ENCODE measurements at places on chromosomes 11 and 22.

DNA sequence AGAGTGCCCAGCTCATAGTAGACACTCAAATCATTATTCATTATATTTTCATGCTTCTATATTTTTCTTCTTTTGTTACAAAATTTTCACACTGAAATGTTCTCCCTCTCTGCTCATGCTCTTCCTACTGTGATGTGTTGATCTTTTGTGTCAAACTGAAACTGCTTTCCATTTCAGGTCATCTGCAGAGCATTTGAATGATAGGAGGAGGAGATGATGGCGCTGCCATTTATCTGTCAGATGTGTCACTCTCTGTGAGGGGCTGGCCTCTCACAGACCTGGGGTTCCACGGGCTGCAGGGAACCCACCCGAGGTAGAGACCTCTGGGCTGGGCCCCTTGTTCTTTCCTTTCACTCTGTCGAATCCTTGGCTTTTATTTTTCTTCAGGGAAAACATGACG, 41.1 kb downstream of the OR10A6 start:
- peak overlapping the region; percentile 77 for H3K4me3 ChIP-seq
- H3K4me1 ChIP-seq: peaks cover 54% of the 10 kb centered on the region
- DNase-seq: no peak
- H3K27ac ChIP-seq: peak overlapping the region; percentile 66
- no peaks in the 10 kb centered on the region for H3K27me3 ChIP-seq

DNA sequence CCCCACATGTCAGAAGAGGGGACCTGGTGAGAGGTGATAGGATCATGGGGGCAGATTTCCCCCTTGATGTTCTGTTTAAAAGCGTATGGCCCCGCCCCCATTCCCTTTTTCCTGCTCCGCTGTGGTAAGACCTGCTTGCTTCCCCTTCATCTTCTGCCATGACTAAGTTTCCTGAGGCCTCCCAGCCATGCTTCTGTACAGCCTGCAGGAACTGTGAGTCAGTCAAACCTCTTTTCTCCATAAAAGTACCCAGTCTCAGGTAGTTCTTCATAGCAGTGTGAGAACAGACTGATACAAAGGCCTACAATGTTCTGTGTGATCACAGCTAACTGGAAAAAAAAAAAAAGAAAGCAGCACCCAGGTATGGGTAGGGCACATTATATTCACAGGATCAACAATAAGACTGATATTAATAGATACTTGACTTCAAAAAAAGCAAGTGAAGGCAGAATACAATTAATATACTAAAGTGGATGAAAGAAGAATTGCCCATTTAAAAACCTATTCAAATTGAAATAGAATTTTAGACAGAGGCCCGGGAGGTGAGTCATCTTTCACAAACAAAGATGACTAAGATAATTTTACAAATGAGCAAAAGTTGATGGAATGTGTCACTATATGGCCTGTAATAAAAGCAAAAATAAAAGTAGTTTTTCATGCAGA, 1.7 kb upstream of the OR52K1 start:
- H3K27ac ChIP-seq: peak overlapping the region; percentile 48
- 0 out of 2 replicates have a peak, but pooled peaks cover 3% of the 10 kb centered on the region for H3K27me3 ChIP-seq
- no peak for DNase-seq
- H3K36me3 ChIP-seq: no peaks in the 10 kb centered on the region
- peaks cover 18% of the 10 kb centered on the region for H3K4me1 ChIP-seq
- H3K4me3 ChIP-seq: peak overlapping the region; percentile 23

DNA sequence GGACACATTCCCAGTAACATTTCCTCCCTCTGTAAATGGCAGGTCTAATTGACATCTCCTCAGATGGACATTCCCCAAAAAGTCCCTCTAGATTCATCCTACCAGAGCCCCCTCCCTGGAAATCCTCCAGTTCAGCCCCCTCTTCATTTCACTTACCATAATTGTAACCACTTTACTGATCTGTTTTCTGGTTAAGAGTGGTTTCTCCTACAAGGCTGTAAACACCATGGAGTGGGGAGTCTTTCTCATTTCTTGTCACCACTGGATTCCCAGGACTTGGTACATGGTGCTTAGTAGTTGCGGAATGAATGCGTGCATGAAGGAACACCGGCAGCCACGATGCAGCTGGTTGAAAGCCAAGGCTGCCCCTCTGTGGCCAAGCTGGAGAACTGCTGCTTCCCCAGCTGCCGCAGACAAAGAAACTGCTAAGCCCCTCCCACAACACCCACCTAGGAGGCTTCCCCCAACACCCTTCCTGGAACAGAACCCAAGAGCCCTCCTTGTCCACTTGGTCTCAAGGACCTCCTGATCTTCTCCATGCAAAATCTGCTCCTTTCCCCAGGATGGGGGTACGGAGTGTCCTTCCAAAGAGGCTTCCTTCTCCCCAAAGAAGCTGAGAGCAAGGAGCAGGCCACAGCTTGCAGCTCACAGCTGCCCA, 18.6 kb upstream of the SCARF2 start:
- no peak overlapping the region for H3K4me3 ChIP-seq
- peaks cover 1% of the 10 kb centered on the region for H3K27me3 ChIP-seq
- DNase-seq: peak; percentile 70
- H3K27ac ChIP-seq: peak overlapping the region; percentile 56
- peaks cover 11% of the 10 kb centered on the region for H3K36me3 ChIP-seq

GRCh38 chr11:66883016-66883965, 26.4 kb downstream of the LRFN4 start:
- H3K27me3 ChIP-seq: peaks cover 7% of the 10 kb centered on the region
- H3K27ac ChIP-seq: peak overlapping the region; percentile 90
- H3K4me1 ChIP-seq: peaks cover 39% of the 10 kb centered on the region
- peaks cover 5% of the 10 kb centered on the region for H3K36me3 ChIP-seq

DNA sequence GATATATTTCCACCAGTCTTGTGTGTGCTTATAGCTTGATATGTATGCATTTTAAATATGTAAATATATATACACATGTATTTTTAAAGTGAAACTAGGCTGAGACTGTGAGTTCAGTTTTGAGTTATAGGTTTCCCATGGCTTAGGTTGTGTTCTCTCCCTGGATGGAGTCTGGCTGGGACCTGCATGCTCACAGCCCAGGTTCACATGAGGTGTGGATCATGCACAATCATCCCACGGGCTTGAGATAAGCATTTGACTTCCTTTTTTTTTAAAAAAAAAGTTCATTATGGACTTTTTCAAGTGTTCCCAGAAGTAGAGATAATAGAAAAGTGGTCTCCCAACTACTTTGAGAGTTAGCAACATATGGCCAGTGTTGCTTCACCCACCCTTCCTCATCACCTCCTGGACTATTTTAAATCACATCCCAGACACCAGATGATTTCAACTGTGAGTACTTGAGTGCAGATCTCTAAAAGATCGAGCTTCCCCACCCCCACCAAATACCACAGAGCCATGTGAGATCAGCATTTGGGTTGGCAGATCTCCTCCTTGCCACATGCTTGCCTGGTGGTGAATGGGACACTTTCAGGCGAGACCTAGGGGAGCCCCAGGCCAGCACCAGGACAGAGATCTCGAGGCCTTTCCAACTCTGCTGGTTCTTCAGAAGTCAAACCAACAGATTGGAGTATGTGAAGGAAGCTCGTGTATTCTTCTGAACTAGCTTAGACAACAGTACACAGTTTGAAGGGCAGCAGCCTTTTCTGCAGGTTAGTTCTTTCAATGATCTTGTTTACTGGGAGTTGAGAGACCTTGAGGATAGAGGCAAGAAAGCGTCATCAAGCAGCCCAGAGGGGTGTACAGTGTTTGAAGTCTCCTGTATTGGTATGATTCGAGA, 15.9 kb downstream of the MED15 start:
- peaks cover 80% of the 10 kb centered on the region for H3K4me1 ChIP-seq
- DNase-seq: peak; percentile 69
- H3K36me3 ChIP-seq: peaks cover 47% of the 10 kb centered on the region
- peak overlapping the region; percentile 85 for H3K27ac ChIP-seq
- peaks cover 1% of the 10 kb centered on the region for H3K27me3 ChIP-seq

- no peak for DNase-seq
- H3K36me3 ChIP-seq: 0 out of 2 replicates have a peak, but pooled peaks cover 5% of the 10 kb centered on the region
- peaks cover 38% of the 10 kb centered on the region for H3K4me1 ChIP-seq
- no peaks in the 10 kb centered on the region for H3K27me3 ChIP-seq
- no peak overlapping the region for H3K27ac ChIP-seq
Measured at GRCh38 chr11:61731952-61732675, 20.3 kb upstream of the MYRF start.

- H3K27me3 ChIP-seq: peaks cover 9% of the 10 kb centered on the region
- peak overlapping the region; percentile 95 for H3K4me3 ChIP-seq
- H3K4me1 ChIP-seq: peaks cover 44% of the 10 kb centered on the region
Measured at GRCh38 chr11:103091064-103091800, 728 bp downstream of the DCUN1D5 start.

DNA sequence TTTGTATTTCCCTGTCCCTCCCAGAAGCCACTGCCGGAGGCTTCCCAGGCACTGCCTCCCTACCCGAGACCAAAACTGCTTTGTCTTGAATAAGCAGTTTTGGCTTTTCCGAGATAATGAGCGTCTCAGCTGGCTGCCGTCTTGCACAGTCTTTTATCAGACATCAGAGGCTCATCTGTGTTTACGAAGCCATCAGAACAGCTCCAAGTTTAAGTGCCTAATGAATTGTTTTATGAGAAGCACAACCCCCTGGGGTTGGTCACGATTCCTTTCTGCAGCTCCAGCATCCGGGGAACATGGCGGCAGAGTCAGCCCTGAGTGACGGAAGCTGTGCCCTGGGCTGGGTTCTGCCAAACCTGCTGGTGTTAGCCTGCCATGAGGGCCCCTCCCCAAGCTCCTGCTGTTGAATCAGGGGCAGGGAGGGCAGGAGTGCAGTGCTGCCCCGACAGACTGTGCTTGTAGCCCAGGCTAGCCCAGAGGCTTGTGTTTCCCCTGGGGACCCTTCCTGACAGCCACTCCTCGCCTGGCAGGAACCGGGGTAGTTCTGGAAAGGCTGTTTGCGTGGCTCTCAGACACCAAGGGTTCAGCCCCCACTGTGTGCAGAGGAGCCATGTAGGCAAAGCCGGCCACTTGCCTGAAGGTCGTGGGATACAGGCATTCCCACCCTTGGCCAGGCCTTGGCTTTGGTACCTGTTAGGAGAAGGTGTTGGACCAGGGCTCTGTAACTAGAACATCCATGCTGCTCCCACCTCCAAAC, 96.1 kb downstream of the MORC2 start:
- no peak overlapping the region for H3K4me3 ChIP-seq
- no peak overlapping the region for H3K27ac ChIP-seq
- peaks cover 31% of the 10 kb centered on the region for H3K27me3 ChIP-seq
- H3K36me3 ChIP-seq: no peaks in the 10 kb centered on the region
- DNase-seq: no peak
- no peaks in the 10 kb centered on the region for H3K4me1 ChIP-seq

DNA sequence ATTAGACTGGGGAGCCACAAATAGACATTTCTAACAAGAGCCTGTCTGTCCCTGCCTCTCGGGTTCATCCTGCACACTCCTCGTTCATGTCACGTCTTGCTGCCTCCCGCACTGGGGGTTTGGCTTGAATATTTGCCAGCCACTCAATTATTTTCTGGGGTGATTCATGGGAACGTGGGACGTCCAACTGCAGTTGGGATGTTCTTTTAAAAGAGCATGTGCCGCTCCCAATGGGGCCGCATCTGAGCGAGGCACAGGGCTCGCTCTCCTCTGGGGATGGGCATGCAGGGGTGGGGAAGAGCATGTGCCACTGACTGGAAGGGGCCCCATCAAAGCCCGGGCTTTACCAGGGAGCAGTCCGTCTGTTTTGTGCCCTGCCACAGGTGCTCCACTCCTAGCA, 43.4 kb downstream of the PARVG start:
- DNase-seq: peak; percentile 4
- H3K4me3 ChIP-seq: no peak overlapping the region
- H3K27me3 ChIP-seq: peaks cover 18% of the 10 kb centered on the region
- no peaks in the 10 kb centered on the region for H3K4me1 ChIP-seq

Measured in HFFc6 (cell line).